ENCODE measurements at places on chromosomes 4 and X.
A peak's percentile ranks its signal among the peaks of the same experiment; 100 is the strongest.

DNA sequence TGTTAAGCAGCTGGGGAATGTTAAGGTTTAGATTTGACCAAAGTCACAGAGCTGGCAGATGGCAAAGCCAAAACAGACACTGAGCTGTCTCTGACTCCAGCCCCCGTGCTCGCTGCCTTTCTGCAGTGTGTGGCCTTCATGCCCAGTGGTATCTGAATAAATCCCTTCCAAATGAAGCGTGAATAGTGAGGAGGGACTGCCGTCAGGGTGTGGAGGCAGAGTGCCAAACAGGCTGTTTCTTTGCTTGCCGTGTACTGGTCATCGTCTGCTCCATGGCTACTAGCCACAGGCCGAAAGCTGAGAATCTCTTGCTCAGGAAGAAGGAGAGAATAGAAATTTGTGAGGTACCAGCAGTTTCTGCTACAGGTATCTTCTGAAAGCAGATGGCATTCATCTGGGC lies 19.7 kb downstream of the PRIMPOL start:
- no peak overlapping the region for H3K4me3 ChIP-seq
- no peak for DNase-seq
- H3K36me3 ChIP-seq: no peaks in the 10 kb centered on the region
- no peak overlapping the region for H3K27ac ChIP-seq
- H3K27me3 ChIP-seq: no peaks in the 10 kb centered on the region
- H3K4me1 ChIP-seq: no peaks in the 10 kb centered on the region

DNA sequence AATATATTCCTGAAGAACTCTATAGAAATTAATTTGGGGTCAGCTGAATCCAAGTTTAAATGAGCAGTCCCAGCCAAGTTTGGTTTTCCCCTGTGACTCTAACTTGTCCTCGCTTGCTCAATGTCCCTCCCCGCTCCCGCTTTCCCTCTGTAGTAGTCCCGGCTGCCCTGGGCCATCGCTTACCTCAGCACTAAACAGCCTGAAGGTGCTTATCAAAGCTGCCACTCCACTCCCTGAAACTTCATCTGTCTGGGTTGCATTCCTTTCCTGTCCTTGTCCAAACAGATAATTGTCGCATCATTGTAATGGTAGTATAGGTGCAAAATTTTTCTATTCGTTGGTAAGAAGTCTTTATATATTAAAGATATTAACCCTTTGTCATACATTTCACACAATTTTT lies 12.8 kb downstream of the SLC25A43 start:
- no peaks in the 10 kb centered on the region for H3K36me3 ChIP-seq
- DNase-seq: no peak
- no peak overlapping the region for H3K4me3 ChIP-seq
- H3K27me3 ChIP-seq: no peaks in the 10 kb centered on the region
- H3K27ac ChIP-seq: no peak overlapping the region

DNA sequence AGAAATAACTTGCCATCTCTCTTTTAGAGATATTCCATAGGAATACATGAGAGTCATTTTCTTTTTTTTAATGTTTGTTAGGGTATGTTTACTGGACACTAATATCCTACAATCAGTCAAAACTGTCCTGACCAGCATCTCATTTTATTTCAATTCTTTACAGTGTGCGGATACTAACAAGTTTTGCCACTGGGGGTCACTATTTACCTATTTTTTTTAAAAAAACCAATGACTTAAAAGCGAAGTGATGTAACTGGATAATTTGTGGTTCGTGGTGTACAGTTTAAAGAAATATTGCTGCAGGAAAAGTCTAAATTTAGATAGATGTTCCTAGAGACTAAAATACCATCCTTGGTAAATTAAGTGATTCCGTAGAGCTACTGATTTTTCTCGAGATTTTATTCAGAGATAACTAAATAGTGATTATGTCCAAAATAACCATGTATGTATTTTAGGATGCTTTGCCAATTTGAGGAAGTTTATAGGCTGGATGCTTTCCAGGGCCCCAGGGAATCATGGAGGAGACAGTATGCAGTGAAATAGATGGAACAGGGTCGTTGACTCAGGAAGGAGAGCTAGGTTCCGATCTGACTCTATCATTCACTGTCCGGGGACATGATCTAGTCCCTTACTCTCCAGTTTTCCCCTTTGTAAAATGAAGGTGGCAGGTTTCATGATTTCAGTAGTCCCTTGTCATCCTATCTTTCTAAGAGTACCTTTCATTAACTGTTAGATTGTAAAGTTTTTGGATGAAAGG lies 34.0 kb upstream of the GNPDA2 start:
- no peaks in the 10 kb centered on the region for H3K27me3 ChIP-seq
- H3K27ac ChIP-seq: no peak overlapping the region
- H3K4me3 ChIP-seq: no peak overlapping the region
- no peaks in the 10 kb centered on the region for H3K36me3 ChIP-seq

DNA sequence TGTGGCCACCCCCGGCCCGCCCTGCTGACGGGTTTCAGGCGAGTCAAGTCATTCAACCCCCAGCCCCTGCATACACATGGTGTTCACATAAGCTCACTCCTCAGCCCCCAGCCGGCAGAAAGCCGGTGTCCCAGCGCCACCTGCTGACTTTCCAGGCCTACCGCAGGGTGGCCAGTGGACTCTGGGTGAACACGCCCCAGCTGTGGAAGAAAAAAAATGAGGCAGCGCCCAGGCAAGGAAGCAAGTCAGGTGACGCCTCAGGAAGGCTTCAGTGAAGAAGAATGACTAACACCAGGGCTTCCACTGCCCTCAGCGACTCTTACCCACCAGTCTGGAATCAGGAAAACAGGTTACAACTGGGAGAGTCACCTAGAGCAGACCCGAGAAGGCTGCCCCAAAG lies 15.8 kb downstream of the BCAP31 start:
- peaks cover 8% of the 10 kb centered on the region for H3K4me1 ChIP-seq
- H3K4me3 ChIP-seq: no peak overlapping the region
- H3K27me3 ChIP-seq: no peaks in the 10 kb centered on the region
- H3K36me3 ChIP-seq: no peaks in the 10 kb centered on the region
- DNase-seq: peak; percentile 75

GRCh38 chr4:90572996-90573395 lies 445.8 kb downstream of the CCSER1 start:
- no peak for DNase-seq
- no peak overlapping the region for H3K4me3 ChIP-seq
- H3K36me3 ChIP-seq: no peaks in the 10 kb centered on the region
- no peaks in the 10 kb centered on the region for H3K27me3 ChIP-seq
- H3K27ac ChIP-seq: no peak overlapping the region
- H3K4me1 ChIP-seq: no peaks in the 10 kb centered on the region

- no peaks in the 10 kb centered on the region for H3K36me3 ChIP-seq
- no peak overlapping the region for H3K4me3 ChIP-seq
- no peaks in the 10 kb centered on the region for H3K4me1 ChIP-seq
- no peaks in the 10 kb centered on the region for H3K27me3 ChIP-seq
These were observed 963.3 kb upstream of the GRIA3 start for GRCh38 chrX:122220644-122221373.

- no peaks in the 10 kb centered on the region for H3K36me3 ChIP-seq
- no peaks in the 10 kb centered on the region for H3K27me3 ChIP-seq
- no peak for DNase-seq
- peaks cover 6% of the 10 kb centered on the region for H3K4me1 ChIP-seq
- no peak overlapping the region for H3K27ac ChIP-seq
These were observed 522.8 kb downstream of the GLUD2 start for GRCh38 chrX:121570072-121570841.
